Cortex of kidney (tissue), 1 donor: ENCODE measurements at places on chromosomes 12 and 14.

- DNase-seq, result no peak
Measured at GRCh38 chr12:131348646-131349045, 362.2 kb upstream of the SFSWAP start.

DNA sequence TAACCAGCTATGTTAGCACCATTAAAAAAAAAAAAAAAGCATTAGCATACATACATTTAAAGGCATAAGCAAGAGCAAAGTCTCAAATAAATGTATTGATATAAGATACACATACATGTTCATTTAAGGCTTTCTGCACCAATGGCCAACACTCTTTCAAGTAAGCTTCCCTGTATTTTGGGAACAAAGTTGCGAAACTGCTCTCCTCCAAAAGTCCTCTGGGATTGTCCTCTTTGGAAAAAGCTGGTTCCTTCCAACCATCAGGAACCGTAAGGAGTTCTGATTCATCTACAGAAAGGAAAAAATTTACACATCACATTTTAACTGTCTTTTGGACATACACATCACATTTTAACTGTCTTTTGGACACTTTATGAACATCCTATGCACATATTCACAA lies 3.2 kb downstream of the KRR1 start:
- no peak for DNase-seq

DNA sequence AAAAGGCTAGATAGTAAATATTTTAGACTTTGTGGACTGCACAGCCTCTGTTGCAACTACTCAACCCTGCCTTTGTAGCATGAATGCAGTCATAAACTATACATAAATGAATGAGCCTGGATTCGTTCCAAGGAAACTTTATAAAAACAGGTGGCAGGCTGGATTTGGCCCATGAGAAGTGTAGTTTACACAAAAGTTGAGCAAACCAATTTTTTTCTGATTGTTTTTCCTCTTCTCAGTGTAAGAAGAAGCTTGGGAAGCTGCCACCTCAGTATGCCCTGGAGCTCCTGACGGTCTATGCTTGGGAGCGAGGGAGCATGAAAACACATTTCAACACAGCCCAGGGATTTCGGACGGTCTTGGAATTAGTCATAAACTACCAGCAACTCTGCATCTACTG lies 9.5 kb downstream of the OAS1 start:
- DNase-seq, result no peak

- DNase-seq, result no peak
Measured at GRCh38 chr14:91352053-91352452, 65.6 kb downstream of the CCDC88C start.

GRCh38 chr12:57237932-57238853 lies 8.7 kb downstream of the SHMT2 start:
- no peak for DNase-seq

DNA sequence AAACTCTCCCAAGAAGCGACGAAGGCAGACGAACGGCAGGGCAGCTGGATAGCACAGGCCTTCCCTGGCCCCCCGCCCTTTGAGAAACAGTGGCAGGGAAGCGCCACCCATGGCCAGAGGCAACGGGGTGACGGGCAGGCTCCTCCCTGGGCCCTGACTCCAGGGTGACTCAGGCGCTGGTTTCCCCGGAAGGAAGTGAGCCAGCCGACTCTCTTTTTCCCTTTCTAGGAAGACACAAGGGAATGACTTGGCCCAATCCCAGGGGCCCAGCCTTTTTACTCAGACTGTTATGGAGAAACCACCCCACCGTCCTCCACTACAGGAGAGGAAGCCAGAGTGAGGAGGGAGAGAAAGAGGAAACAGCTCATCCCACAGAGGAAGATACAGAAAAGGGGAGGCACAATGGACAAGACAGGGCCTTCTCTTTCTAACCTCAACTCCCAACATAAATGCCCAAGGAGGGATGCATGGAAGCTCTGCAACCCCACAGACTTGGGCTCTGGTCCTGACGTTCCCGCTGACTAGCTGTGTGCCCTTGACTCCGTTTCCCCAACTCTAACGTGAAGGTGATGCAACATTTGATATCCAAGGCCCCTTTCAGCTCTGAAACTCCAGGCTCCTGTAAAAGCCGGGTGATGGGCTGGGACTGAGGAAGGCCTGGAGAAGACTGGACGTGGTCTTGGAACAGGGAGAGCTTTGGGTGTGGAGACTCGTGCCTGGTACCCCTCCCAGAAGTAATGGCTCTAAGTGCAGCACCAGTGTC lies 27.9 kb downstream of the ACTN1 start:
- DNase-seq, result no peak

- no peak for DNase-seq
Measured at GRCh38 chr12:62210422-62210821, 49.8 kb upstream of the USP15 start.

DNA sequence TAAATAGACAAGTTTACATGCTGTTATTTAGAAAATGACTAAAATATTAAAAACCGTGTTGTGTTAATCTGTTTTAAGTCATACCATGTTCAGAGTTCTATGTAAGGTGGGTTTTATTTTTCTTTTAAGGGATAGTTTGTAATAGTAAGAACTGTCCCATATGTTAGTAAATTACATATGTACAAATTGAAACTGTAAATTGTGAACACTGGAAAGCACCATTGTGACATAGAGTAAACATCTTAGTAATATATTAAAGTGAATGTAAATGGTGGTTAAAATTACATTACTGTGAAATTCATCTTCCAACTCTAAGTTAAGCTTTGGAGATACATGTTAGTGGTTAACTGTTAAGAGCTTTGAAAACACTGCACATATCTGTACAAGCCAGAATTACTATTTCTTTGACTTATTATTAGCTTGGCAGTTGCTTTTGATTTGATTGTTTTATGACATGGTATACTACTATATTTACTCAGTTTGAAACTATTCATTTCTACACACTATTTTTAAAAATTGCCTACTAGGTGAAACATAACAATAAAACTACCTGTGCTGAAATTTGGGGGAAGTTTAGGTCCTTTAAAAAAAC lies 27.4 kb upstream of the DIP2B start:
- no peak for DNase-seq

DNA sequence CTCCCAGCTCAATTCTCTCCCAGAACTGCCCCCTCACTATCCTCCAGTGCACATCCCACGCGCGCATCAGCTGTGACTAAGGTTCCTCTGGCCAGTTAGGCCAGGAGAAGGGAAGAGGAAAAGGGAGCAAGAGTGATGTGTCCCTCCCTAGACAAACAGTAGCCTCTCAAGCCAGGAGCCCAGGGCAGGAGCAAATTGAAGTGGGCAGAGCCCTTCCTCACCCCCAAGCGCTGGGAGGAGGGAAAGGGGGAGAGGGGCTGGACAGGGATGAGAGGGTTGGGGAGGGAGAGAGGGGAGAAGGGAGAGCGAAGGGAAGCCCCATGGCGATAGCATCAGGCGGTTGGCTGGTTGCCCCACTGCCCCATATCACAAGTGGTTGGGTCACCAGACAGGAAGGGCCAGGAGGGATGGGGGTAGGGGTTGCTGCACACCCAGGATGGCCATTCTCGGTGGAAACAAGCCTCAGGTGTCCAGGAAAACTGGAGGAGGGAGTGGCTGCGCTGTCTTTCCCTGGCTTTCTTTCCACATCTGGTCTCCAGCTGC lies 1.1 kb downstream of the CD63 start:
- DNase-seq, result no peak

- DNase-seq, result no peak
Measured at GRCh38 chr14:100592972-100593371, 5.8 kb upstream of the BEGAIN start.

DNA sequence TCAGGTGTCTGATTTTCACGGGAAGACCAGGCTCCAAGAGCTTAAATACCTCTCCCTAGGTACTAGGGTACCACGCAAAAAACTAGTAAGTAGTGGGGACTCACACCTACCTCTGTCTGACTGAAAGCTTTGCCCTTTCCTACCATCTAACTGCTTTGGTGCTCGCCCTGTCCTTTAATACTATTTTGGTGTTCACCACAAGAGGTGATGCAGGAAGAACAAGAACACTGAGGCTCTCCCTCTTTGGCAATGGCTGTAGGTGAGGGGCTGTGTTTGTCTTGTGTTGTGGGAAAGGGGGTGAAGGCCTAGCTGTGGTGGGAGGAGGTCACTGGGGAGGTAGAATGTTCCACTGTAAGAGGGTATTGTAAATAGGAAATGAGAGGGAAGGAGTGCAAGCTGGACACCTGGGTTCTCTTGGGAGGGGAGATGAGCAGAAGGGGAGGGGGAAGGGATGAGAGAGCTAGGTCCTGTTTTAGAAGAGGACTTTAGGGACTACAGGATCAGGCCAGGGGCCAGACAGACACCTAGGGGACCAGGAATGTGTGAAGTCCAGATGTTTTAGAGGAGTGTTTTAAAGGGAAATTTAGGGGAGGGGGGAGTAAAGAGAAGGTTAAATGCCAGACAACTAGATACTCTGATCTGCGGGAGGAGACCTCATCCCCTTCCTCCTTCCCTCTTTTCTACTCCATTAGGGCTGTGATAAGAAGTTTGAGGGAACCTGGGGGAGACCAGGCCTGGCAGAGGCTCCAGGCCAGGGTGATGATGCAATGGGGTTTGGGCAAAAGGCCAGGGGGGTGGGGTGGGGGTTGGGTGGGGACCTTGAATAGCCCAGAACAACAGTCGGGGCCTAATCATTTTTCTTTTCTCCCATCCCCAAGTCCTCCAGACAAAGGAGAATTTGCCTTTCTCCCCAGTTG lies 2.1 kb downstream of the ITGA5 start:
- no peak for DNase-seq

- no peak for DNase-seq
Measured at GRCh38 chr14:56953884-56954283, 143.6 kb upstream of the OTX2 start.

DNA sequence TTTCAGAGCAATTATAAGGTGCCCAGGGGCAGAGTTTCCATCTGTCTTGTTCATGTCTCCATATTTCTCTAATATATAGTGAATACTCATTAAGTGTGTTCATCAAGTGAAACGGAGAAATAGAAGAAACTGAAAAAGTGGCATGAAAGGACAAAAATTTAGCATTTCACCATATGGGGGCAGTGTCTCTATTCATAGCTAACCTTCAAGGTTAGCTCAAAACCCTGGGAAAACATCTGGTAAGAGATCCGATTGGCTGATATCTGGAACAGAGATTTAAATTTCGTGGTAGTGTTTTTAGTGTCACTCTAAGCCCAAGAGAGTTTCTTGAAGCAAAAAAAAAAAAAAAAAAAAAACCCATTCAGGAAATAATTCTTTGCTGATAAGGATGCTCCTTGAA lies 367.5 kb downstream of the DAD1 start:
- no peak for DNase-seq

- no peak for DNase-seq
Measured at GRCh38 chr14:50825307-50825706, 5.7 kb downstream of the NIN start.

DNA sequence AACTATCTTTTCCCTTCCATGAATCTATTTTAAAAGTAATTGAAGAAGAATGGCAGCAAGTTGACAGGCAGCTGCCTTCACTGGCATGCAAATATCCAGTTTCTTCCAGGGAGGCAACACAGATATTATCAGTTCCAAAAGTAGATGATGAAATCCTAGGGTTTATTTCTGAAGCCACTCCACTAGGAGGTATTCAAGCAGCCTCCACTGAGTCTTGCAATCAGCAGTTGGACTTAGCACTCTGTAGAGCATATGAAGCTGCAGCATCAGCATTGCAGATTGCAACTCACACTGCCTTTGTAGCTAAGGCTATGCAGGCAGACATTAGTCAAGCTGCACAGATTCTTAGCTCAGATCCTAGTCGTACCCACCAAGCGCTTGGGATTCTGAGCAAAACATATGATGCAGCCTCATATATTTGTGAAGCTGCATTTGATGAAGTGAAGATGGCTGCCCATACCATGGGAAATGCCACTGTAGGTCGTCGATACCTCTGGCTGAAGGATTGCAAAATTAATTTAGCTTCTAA lies 18.4 kb downstream of the TMPO start:
- no peak for DNase-seq

GRCh38 chr14:105890474-105891220 lies 364.3 kb downstream of the TMEM121 start:
- DNase-seq, result no peak

- DNase-seq, result no peak
Measured at GRCh38 chr14:105914738-105915385, 388.5 kb downstream of the TMEM121 start.

- DNase-seq, result no peak
Measured at GRCh38 chr12:50599366-50600095, 94.7 kb downstream of the DIP2B start.

DNA sequence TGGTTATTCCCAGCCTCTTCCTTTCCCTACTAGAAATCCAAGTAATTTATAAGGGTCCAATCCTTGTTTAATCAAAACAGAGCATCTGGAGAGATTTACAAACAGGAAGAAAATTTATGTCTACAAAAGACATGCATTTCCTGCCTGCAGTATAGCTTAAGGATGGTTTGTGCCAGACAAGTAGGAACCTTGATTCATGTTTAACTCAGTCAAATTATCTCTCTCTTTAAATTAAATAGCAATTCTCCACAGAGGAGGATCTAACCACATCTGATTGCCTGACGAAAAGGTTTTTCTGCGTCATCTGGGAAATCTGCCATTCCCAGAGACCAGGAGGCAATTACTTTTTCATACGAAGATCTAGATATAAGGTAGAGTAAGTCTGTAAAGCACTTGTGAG lies 105.2 kb downstream of the ZFC3H1 start:
- DNase-seq, result no peak

- DNase-seq, result no peak
Measured at GRCh38 chr12:39958377-39958776, 147.5 kb downstream of the SLC2A13 start.

GRCh38 chr12:694734-695503 lies 31.7 kb upstream of the NINJ2 start:
- no peak for DNase-seq

GRCh38 chr12:82893896-82894295 lies 207.2 kb downstream of the TMTC2 start:
- DNase-seq, result no peak

- DNase-seq, result no peak
Measured at GRCh38 chr12:126895951-126896913, 1370.7 kb upstream of the TMEM132C start.

GRCh38 chr14:100531152-100532121 lies 55.8 kb downstream of the BEGAIN start:
- no peak for DNase-seq

DNA sequence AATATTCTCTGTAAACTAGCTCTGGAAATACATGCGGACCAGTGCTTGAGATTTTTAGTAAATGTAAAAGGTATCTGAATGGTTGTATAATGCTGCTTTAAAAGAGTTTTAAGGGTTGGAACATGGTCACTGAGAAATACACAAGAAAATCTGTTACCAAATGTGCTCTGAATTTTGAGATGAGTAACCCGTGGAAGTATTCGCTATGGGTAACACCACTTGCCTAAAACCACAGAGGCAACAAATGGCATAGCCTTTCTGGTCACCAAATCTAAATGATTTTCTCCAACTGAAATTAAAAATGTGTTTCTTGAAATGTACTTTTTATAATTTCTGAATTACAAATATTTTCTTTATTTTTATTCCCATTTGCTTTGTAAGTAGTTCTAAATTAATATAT lies 745.7 kb downstream of the DIO2 start:
- DNase-seq, result no peak

GRCh38 chr12:56574210-56574609 lies 52.6 kb downstream of the RBMS2 start:
- no peak for DNase-seq

DNA sequence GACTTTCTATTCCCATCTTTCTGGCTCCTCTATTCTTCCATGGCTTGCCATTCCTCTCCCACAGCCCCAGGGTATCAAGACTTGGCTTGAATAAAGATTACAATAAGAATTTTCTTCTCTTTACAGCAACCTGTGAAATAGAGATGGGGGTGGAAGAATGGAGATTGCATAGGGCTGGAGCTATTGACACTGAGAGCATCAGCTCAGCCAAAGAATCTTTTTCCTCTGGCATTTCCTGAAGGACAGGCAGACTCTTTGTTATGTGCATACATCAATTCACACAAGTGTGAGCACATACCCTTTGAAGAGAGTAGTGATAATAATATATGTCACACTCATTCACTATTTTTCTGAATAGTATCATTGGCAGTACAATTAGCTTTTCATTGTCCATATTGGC lies 4.7 kb downstream of the RNASE11 start:
- no peak for DNase-seq
